T-helper 22 cell (primary cell): ENCODE measurements at places on chromosomes 3 and 15.

DNA sequence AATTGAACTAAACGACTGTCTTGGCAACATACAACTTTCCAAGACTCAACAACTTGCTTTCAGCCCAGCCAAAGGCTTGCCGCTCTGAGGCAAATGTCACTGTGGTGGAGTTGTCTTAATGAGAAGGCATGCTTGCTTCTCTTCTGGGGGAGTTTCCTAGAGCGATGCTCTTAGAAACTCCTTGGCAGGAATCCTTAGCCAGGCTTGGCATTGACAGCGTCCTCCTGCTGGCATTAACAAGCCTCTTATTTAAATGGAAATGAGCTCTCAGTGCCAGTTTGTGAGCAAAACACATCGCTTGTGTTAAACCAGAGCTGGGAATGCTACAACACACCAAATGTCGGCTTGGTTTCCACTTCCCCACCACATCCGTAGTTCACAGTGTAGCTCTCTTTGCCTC, 265.5 kb upstream of the TPRG1 start:
- DNase-seq: no peak

- DNase-seq: no peak
Measured at GRCh38 chr3:171763392-171763791, 46.9 kb downstream of the PLD1 start.

GRCh38 chr3:128084675-128085021, 32.4 kb downstream of the SEC61A1 start:
- DNase-seq: no peak

GRCh38 chr15:81923561-81924350, 122.1 kb downstream of the MEX3B start:
- DNase-seq: no peak

DNA sequence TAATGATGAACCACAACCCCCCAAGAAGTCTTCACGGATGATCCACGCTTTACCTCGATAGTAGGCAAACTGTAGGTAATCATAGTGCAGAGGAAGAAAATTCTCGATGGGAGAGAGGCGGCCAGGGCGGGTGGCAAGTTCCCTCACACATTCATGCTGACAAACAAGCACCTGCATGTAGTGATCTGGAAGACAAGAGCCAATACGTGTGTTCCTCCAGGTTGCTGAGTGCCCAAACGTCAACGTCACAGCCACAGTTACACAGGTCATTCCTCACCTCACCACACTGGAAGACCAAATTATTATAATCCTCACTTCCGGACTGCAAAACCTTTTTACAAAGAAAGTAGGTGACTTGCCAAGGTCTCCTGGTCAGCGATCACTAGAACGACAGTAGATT, 131.8 kb downstream of the P3H2 start:
- no peak for DNase-seq

GRCh38 chr3:114078126-114078525, 21.6 kb downstream of the QTRT2 start:
- DNase-seq: no peak

- DNase-seq: no peak
Measured at GRCh38 chr3:186847437-186847836, 4.9 kb downstream of the ADIPOQ start.

GRCh38 chr3:72490688-72491435, 357.4 kb downstream of the SHQ1 start:
- DNase-seq: no peak

DNA sequence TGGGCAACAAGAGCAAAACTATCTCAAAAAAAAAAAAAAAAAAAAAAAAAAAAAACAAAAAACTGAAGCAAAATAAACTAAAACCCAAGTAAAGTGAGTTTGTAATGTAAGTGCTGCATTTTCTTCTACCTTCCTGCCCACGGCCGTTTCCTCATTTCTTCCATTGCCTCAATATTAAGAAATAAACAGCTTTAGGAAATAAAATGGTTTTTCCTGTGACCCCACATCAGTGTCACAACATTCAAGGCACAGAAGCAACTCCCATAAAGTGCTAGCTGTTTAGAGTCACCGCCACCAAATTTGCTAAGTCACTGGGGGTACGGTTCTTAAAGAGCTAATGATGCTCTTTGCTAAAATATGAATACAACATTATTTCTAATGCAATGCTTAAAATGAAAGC, 3.3 kb downstream of the PKM start:
- no peak for DNase-seq

GRCh38 chr15:33354411-33354810, 43.6 kb downstream of the RYR3 start:
- DNase-seq: no peak

GRCh38 chr15:68518046-68518445, 60.7 kb upstream of the CORO2B start:
- DNase-seq: no peak

DNA sequence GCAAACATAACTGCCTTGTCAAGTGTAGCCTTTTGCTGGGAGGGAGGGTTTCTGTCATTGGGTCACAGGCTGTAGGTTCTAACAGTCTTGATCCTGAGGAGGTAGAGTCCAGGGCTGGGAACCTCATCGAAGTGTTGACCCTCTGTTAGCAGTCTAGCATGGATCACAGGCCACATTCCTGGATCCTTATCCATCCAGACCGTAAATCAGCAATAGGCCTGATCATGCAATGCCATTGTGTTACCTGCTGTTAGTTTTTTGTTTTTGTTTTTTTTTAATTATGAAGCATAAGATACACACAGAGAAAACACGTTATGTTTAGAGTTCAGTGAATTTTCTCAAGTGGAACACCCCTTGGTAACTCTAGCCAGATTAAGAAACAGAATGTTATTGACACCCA, 282.0 kb upstream of the TPM1 start:
- DNase-seq: no peak

DNA sequence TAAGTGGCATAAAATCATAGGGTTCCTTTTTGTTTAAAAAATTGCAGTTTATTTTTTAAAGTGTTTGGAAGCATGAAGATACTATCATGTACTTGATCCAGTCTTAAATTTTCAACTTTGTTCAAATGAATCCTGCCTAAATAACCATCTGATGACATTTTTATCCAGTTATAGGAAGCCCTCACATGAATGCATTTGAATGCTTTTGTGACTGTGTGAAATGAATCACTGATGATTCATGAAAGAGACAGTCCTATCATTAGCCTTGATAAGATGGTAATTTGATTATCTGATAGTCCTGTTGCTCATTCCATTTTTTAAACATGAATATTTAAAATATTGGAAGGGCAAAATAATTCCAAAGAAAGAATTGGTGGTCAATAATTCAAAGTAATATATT, 401.9 kb upstream of the ROBO2 start:
- no peak for DNase-seq

- no peak for DNase-seq
Measured at GRCh38 chr3:39485547-39485946, 18.1 kb downstream of the MOBP start.

- DNase-seq: no peak
Measured at GRCh38 chr15:23467110-23467600, 20.1 kb upstream of the GOLGA6L2 start.

DNA sequence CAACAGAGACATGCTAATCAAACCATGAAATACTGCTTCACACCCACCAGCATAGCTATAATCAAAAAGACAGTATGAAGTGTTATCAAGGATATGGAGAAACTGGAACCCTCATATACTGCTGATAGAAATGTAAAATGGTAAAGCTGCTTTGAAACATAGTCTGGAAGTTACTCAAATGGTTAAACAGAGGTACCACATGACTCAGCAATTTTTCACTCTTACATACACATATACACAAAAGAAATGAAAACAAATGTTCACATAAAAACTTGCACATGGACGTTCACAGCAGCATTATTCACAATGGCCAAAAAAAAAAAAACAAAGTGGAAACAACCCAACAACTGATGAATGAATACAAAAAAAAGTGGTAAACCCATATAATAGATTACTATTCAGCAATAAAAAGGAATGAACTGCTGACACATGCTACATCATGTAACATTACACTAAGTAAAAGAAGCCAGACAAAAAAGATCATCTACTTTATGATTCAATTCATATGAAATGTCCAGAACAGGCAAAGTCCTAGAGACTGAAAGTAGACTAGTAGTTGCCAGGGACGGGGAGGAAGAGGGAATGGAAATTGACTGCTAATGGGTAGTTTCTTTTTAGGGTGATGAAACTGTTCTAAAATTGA, 23.2 kb downstream of the ZNF148 start:
- no peak for DNase-seq

GRCh38 chr15:73818308-73818985, 54.9 kb upstream of the TBC1D21 start:
- no peak for DNase-seq

DNA sequence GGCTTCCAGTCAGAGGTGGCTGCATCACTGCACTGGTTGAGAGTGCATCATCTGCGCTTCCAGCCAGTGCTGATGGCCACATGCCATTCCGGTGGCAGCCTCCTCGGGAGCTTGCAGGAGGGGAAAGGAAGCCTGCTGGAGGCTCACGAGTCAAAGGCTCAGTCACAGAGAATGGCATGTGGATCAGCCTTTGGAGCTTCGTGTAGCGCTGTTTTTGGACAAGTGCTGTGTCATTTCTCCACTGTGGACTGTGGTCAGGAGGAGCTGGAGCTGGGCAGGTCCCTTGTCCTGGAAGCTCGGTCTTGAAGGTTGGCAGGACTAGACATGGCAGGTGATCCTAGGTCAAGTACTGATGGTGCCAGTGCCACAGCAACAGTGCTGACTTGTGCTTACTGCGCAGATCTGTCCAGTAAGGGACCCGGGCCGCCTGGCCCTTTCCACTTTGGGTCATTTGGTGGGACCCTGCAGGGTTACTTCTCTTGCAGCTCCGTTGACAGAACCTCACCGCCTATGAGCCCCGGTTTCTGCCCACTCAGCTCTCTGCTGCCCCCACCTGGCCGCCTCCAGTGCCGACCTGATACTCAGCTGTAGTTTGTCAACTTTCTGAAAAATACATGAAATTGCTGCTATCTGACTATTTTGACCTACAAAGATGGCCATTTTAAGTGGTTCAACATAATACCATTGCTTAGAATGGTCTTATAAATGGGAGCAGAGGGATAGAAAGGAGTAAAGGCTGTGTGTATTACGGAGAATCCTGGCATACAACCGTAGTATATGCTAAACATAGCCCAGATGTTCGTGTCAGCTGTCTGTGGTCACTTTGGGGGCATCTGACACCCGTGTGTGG, 27.6 kb upstream of the TRPM1 start:
- peak; percentile 14 for DNase-seq

DNA sequence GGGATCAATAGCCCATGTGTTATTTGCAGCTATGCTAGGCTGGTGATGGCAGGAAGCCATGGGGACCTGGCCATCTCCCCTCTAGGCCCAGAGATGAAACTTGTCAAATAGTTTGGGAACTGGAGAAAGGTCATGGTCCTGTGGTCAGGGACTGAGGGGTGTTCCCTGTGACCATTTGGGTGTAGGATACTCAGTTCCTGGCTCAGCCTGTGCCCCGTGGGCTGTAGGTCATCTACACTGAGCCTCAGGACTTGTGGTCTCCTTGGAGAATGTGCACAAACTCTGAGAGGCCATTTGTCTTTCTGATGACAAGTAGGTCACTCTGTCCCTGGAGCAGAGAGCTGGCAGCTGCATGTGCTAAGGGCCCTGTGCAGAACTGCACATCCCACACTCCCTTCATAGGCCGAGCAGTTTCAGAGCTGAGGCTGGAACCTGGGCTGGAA, 17.5 kb downstream of the GASK1A start:
- DNase-seq: no peak
